Stimulated activated effector memory CD8-positive, alpha-beta T cell treated with anti-CD3 and anti-CD28 coated beads, Interleukin-12 subunit alpha, Interleukin-12 subunit beta, amount 100 ng/mL, for 72 hours (primary cell): ENCODE measurements at places on chromosomes 3 and 15.

- no peak for DNase-seq
Observed at GRCh38 chr3:171345107-171345843, 114.9 kb downstream of the TNIK start.

- no peak for DNase-seq
Observed at GRCh38 chr3:181695661-181696491, 15.8 kb upstream of the SOX2 start.

- DNase-seq: no peak
Observed at GRCh38 chr15:36362509-36362915, 216.9 kb upstream of the CDIN1 start.

DNA sequence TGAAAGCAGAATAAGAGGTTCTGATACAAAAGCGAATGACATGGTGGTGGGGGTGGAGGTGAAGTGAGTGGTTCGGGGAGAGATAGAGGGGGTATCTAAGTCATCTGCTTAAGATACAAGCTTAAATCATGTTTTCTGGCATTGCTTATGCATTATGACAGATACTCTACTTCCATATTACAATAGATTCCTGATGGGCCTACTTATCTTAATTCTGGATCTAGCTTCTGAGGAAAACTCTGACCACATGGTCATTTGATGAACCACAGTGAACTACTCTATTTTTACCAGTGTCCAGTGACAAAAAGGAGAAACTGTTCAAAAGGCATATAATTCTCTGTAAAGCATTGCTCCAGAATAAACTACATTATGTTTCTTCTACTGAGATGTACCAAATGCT, 673.7 kb upstream of the CCDC54 start:
- no peak for DNase-seq

DNA sequence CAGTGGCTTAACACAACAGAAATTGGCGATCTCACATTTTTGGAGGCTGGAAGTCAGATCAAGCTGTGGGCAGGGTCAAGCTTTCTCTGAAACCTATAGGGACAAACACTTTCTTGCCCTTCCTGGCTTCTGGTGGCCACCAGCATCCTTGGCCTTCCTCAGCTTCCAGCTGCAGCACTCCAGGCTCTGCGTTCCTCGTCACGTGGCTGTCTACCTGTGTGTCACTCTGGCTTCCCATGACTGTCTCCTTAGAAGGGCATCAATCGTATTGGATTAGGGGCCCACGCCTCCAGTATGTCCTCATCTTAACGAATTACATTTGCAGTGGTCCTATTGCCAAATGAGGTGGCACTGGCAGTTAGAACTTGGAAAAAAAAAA, 25.8 kb downstream of the DNASE1L3 start:
- no peak for DNase-seq

GRCh38 chr3:163863146-163863545, 1215.2 kb downstream of the SI start:
- no peak for DNase-seq

DNA sequence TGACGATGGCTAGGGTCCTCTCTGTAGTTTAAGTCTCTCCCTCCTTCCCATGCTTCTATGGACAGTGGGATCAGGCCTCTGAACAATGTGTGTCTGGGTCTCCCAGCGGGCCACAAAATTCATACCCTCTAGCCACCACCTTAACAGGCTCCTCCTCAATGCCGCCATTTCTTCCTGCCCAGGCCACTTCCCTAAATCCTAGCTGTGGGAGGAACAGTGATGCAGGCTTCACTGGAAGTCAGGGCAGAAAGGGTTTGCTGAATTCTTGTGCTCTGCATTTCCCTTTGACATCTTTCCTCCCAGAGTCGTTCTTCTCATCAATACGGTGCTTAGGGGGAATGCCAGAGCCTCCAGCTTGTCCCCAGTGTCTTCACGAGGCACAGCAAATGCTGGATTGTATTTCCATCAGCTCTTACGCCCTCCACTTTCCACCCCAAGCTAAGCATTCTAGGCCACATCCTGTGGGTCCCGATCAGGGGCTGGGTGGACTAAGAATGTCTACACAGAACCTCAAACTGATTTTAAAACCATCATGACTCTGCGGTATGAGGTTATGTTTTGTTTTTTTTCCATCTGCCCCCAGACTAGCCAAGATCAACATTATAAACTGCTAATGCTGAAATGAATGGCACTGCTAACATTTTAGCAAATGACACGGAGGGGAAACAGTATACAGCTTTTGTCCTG, 11.9 kb upstream of the LDHAL6B start:
- no peak for DNase-seq

DNA sequence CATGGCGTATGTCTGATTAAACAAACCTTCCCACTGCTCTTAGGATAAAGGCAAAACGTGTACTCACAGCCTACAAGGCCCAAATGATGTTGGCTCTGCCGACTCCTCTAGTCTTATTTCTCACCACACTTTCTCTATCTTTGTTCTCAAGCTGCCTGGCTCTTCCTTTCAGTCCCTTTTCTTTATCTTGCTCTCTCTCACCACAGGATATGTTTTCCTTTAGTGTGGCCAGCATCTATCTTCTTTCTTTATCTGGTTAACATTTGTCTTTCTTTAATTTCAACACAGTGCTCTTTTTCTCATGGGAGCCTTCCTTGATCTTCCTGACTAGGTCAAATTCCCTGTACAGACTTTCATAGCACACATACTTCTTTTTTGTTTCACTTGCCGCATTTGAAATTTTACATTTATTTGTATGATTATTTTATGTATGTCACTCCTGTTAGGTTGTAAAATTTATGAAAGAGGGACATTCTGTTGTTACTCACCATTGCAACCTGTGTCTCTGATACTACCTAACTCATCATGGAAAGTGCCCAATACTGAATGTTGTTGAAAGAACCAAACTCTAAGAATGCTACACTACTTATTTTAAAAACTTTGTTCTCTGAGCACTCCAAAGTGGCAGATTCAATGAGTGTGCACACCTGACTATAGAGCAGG, 328.9 kb upstream of the CBLB start:
- DNase-seq: no peak

DNA sequence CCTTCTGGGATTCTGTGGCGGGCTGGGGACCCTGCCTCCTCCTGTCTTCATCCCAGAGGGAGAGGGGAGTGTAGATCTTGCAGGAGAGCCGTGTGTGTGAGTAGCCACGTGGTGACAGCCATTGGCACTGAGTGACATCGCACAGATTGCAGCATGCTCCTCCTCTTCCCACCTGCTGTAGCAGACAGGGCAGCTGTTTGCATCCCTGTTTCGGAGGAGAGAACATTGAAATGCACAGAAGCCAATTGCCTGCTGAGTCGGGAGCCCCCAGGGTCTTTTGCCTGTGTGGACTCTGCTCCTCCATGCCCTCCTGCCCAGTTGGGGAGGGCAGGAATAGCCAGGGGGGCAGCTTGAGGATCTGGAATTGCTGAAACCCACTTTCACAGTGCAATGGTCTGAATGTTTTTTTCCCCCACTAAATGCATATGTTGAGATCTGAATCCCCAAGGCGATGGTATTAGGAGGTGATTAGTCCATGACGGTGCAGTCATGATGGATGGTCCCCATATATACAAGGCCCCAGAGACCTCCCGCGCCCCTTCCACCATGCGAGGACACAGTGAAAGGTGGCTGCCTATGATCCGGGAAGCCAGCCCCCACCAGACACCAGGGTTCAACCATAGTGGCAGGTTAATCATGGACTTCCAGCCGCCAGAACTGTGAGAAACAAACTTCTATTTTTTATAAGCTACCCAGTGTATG, 66.8 kb downstream of the CHRNA7 start:
- DNase-seq: no peak

DNA sequence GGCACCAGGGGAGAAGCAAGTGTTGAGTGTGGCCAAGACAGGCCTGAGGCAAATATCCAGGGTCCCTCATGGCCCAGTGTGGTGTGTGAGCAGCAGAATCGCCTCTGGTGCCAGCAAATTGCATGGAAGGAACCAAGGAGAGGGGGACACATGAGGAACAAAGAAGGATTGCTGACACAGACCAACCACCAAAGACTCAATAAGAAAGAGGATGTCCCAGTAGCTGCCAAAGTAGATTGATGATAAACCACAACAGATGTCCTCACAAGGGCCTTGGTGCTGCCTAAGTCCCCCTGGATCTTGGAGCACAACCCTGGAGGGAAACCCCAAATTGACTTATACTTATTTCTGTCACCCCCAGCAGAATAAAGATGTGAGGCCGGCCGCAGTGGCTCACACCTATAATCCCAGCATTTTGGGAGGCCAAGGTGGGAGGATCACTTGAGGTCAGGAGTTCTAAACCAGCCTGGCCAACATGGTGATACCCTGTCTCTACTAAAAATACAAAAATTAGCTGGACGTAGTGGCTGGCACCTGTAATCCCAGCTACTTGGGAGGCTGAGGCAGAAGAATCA, 10.6 kb downstream of the SRGAP3 start:
- no peak for DNase-seq

GRCh38 chr15:67865766-67866165, 25.9 kb upstream of the RNU6-1 start:
- DNase-seq: no peak

- DNase-seq: no peak
Observed at GRCh38 chr3:12451960-12452359, 32.3 kb upstream of the TSEN2 start.

DNA sequence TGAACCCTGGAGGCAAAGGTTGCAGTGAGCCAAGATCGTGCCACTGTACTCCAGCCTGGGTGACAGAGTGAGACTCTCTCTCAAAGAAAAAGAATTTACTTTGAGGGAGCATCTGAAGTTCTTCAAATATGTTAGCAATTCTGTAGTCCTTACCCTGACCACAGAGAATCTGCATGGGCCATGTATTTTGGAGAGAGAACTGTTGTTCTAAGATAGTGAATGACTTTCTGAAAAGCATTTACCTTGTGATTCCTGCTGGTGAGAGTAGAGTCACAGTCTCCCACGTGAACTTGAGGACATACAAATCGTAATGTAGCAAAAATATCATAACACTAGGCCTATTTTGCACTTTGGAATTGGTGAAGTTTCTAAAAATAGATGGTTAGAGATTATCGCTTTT, 3.9 kb downstream of the BRK1 start:
- DNase-seq: no peak

DNA sequence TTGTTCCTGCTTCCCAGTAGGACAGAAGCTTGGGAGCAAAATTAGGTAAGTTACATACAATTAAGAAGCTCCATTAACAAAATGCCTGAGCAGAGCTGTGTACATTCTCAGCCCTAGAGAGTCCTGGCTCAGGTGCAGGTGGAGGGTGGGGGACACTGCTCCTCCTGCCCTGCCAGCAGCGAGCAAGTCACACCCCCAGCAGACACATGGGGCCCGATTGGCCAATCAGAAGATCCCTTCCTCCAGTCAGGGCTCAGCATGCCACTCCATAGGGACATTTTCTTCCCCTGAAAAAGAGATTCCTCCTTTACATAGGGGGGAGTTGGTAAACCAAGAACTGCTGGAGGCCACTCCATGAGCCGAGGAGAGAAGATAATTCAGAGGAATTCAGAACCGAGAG, 62.1 kb downstream of the PLXNA1 start:
- DNase-seq: no peak

GRCh38 chr15:88818920-88819319, 15.7 kb downstream of the ACAN start:
- DNase-seq: no peak

- DNase-seq: no peak
Observed at GRCh38 chr15:100041127-100041828, 300.5 kb downstream of the ADAMTS17 start.

DNA sequence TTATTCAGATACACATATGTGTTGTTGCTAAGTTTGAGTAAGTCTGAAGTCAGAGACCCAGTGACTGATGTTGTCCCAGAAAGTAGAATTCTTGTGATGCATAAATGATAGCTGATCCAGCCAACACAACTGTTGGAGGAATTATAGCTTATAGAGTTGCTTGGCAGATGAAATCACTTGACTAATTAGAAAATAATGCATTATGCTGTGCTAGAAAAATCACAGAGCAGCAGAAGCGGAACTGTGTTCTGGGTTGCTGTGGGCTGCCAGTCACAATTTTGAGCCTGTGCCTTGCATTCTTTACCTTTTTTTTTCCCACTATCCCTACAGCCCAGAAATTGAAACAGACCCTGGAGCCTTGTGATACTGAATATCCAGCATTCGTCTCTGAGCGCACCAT, 90.0 kb upstream of the LRTM1 start:
- no peak for DNase-seq

DNA sequence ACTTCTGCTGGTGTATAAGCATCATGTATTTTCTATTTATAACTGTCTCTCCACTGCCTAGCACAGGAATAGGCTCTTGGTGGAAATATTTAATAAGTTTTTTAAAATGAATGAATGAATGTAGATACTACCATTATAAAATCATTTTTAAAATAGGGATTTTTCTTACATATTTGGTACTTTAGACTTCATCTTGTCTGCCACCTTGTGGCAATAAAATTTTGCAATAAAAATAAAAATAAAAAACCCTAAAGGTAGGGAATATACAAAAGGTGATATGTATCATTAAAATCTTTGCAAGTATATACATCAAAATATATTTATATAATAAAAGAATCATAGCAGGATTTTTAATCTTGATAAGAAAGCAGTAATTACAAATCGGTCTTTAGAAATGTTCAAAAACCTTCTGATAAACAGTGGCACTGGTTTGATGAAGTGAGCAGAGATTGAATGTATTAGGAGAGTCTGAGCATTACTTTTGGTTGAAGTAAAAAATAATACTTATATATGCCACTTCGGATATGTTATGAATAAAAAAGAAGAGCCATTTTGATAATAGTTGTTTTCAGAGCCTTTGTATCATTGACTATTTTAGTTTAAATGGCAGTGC, 95.2 kb downstream of the SPATA16 start:
- DNase-seq: no peak

- DNase-seq: no peak
Observed at GRCh38 chr3:106508331-106508893, 639.6 kb upstream of the CBLB start.

GRCh38 chr3:13544293-13544831, 4.6 kb upstream of the FBLN2 start:
- DNase-seq: peak; percentile 7

- DNase-seq: no peak
Observed at GRCh38 chr3:195416795-195417194, 26.0 kb downstream of the ACAP2 start.

GRCh38 chr3:30664459-30664858, 58.1 kb downstream of the TGFBR2 start:
- DNase-seq: no peak

GRCh38 chr15:77629070-77630030, 3.4 kb downstream of the LINGO1 start:
- no peak for DNase-seq

GRCh38 chr3:32009101-32009500, 27.6 kb downstream of the ZNF860 start:
- no peak for DNase-seq

DNA sequence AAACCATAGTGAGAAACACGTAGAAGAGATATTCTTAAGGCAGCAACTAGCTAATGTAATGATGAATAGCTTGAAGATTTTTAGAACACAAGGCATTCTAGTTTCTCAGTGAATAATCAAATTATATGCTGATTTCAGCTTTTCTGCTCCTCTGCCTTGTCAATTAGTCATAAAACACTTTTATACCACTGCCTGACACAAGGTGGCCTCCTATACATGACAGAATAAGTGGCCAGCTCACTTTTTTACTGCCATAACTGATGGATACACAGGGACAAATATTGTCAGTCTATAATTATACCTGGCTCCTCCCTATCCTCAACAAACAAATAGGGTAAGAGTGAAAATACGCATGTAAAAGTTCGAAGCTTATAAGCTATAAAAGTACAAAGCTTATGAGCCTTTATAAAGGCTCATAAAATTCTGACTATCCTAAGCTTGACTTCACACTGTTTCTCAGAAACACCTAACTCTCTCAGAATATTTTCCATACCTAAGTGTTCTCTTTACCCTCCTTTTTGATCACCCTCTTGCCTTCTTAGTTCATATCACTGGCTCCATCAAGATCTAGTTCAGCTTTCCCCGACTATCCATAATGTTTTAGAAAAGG, 81.6 kb downstream of the HERC1 start:
- no peak for DNase-seq

GRCh38 chr15:31300208-31300661, 26.4 kb upstream of the KLF13 start:
- DNase-seq: no peak
